ENCODE measurements at places on chromosomes 1 and 21.

DNA sequence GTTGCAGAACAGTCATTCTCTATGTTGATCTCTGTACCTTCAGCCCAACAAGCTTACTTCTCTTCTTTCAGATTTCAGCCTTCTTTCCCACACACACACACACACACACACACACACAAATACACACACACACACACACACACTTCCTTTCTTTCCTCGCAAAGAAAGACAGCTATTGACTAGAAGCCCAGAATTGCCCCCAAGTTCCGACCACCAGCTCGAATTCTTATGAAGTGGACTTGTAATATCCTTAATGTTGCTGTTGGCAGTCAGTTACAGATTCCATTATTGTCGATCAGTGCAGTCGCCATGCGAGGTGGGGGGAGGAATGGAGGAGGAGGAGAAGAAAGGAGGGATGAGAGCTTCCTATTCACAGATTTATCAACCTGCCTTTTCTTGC lies 125.5 kb downstream of the CLEC20A start:
- DNase-seq: peak; percentile 22

GRCh38 chr1:152127673-152128072 lies 12.4 kb upstream of the TCHH start:
- DNase-seq: no peak

GRCh38 chr1:87684713-87685205 lies 356.1 kb downstream of the LMO4 start:
- peak; percentile 33 for DNase-seq

DNA sequence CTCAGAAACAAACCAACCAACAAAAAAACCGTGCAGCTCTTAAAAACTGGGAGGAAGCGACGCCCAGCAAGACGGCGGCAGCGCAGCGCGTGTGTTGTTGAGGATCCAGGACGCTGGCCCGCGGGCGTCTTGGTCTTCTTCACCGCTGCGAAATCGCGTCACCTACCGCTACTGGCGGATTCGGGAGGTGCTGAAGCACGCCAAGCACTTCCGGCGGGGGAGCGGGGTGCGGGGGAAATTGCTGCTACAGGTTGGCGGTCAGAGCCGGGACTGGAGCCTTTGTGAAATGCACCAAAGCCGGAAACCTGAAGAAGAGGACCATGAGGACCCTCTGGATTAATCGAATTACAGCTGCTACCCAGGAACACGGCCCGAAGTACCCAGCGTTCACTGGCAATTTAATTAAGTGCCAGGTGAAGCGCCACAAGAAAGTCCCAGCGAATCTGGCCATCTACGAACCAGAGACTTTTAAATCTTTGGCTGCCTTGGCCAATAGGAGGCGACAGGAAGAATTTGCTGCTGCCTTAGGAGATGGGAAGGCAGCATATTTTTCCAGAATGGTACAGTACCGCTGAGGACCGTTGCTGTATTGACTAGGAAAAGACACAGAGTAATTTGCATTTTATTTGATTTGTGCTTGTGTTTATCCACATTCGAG lies 11.9 kb upstream of the RIPPLY3 start:
- no peak for DNase-seq

- DNase-seq: no peak
Measured at GRCh38 chr1:219040291-219040690, 133.4 kb upstream of the LYPLAL1 start.

DNA sequence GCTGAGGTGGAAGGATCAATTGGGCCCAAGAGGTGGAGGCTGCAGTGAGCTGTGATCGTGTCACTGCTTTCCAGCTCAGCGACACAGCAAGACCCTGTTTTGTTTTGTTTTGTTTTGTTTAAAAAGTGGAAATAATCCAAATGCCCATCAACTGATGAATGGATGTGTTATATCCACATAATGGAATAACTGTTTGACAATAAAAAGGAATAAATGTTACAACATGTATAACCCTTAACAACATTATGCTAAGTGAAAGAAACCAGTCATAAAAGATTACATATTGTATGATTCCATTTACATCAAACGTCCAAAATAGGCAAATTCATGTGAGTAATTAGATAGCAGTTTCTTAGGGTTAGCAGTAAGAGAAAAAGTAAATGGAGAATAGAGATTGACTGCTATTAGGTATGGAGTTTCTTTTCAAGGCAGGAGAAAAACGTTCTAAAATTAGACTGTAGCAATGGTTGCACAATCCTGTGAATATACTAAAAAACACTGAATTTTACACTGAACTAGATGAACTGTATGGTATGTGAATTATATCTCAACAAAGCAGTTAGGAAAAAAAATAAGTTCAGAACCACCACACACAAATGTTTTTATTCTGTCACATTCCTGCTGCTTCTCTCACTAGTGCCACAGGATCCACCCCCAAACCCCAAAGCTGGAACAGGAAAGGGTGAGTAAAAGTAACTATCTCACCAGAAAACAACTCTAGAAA lies 15.7 kb downstream of the FOXJ3 start:
- no peak for DNase-seq

DNA sequence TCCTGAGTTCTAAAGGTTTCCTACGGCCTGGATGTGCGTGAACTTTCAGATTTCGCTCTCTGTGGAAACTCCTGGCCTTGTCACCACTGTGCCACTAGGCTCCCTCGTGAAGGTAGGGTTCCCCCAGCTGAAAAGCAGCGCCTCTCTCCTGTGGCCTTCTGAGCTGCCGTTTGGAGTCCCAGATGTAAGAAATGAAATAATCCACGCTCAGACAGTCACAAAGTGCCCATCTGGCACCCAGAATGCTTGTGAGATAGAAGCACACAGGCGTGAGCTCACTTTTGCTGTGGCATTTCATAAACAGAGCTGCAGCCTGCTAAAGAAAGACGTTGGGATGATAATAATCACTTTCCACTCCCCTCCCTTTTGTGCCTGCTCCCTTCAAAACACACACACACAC lies 65.8 kb downstream of the LMO4 start:
- no peak for DNase-seq

- peak; percentile 35 for DNase-seq
Measured at GRCh38 chr1:235513495-235514366, 9.5 kb upstream of the B3GALNT2 start.

DNA sequence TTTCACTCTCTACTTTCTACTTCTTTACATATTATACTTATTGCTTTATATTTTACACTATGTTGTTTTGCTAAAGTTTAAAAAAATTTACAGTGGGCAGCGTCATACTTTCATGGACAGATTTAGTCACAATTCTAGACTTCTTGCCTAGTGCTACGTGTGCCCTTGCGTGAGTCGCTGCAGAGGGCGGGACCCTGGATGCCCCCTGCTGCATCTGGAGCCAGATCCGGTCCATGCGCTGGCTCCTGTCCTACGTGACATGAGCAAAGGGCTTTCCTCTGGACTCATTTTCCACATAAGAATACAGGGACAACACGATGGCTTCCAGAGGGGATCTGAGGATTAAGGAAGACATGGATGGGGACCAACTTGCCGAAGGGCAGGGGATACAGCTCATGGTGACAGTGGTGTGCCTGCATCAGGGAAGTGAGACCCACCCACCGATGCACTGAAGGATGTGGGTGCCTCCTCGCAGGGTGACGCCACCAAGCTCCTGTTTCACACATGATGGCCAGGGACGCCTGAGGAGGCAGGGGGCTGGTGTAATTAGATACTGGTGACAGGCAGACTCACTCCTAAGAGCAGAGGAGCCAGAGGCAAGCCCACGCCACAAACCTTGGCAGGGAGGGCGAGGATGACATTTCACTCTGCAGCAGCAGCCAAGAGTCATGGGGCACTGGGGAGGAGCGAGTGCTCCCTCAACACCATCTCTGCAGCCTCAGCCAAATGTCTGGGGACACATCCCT lies 86.6 kb downstream of the DMRTB1 start:
- no peak for DNase-seq

- DNase-seq: no peak
Measured at GRCh38 chr1:38123356-38124135, 77.0 kb upstream of the POU3F1 start.

DNA sequence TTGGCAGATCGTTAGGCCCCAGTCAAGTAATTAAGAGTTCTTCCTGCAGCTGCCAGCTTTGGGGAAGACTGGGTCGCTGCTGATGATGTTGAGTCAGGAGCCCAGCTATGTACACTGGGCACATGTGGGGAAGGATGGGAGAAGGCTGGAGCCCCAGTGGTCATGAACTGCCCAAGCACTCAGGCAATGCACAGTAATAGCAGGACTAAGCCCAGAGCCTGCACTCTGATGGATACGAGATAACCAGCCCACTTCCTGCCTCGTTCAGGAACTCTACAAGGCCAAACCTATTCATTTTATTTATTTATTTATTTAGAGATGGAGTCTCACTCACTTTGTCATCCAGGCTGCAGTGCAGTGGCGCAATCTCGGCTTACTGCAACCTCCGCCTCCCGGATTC lies 81.1 kb upstream of the BTG3 start:
- no peak for DNase-seq

- no peak for DNase-seq
Measured at GRCh38 chr1:178494569-178494971, 2.2 kb downstream of the CLEC20A start.

DNA sequence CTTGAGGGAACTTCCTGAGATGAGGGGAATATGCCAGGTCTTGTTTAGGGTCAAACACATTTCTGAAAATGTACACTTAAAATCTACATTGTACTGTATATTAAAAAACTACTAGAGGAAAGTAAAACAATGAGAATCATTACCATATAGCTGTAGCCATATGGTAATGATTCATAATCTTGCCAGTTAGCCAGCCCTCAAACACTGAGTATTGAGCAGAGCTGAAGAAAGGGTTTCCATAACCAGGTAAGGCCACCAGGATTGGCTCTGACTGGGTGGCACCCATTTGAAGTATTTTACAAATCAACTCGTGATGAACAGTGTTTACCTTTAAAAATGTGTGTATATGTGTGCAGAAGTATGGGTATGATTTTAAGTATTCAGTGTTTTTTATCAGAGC lies 226.7 kb downstream of the SLC45A1 start:
- no peak for DNase-seq

GRCh38 chr1:1665815-1666251 lies 7.0 kb upstream of the CDK11B start:
- no peak for DNase-seq

GRCh38 chr1:22796642-22797041 lies 86.0 kb downstream of the EPHB2 start:
- no peak for DNase-seq

DNA sequence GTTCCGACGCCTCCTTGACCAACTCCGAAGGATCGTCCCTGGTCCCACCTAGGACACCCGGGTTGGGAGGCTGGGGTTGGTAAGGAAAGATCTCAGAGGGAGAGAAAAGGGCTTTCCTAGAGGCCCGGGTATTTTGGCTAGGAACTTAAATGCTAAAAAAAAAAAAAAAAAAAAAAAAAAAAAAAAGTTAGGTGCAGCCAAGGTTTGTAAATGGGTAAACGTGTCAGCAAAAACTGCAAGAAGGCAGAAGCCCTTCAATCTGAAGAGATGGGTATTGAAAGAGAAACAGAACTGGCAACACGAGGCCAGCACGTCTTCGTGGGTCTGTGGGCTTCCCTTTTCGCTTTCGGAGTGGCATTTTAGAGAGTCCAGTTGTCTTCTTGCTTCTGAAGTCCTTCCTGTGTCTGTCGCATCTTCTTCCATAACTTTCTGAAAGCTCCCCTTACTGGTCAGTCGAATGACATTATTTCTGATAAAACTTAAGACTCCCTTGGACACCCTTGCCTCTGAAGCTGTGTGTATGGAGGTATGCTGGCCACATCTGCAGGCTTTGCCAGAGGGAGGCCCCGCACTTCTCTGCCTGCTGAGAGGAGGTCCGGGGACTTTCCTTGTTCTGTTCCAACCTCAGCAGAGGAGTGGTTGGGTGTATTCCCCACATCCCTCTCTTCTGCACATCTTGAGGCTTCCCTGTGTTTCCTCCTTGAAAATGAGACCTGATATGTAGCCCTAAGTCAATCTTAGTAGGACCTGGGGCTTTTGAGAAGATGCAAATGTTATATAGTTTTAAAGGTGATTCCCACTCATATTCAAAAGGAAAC lies 745 bp downstream of the RCSD1 start:
- DNase-seq: no peak

- no peak for DNase-seq
Measured at GRCh38 chr1:221442056-221442455, 299.8 kb downstream of the DUSP10 start.

- no peak for DNase-seq
Measured at GRCh38 chr1:19049128-19049768, 92.8 kb upstream of the IFFO2 start.

GRCh38 chr1:2158272-2158671 lies 36.3 kb downstream of the FAAP20 start:
- DNase-seq: no peak

GRCh38 chr1:40313958-40314720 lies 2.9 kb downstream of the COL9A2 start:
- no peak for DNase-seq

DNA sequence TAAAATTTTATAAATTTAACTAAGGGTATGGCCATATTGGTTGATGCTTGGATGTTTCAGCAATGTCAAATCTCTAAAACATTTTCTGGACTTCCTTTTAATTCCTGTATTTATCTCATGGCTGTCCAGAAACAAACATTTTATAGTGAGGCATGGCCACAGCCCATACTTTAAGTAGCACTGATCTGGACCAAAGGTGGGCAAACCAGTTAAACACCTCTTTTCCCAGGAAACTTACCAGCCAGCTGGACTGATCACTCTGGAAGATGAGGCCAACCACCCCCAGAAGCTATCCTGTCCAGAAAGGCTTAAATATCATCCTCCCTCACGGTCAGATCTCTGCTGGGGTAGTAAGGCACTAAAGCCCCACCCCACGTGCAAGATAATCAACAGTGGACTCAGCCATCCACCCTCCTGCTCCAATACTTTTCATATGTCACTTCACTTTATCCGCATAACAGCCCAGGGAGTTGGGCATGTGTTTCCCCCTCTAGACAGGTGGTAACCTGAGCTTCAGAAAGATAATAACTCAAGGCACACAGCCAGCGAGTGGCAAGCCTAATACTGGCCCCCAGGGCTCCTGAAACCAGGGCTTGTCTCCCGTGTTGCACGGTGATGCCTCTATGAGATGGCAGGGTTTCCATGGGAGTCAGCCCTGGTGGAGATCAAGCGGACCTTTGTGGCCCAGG lies 120.5 kb upstream of the NGF start:
- no peak for DNase-seq

DNA sequence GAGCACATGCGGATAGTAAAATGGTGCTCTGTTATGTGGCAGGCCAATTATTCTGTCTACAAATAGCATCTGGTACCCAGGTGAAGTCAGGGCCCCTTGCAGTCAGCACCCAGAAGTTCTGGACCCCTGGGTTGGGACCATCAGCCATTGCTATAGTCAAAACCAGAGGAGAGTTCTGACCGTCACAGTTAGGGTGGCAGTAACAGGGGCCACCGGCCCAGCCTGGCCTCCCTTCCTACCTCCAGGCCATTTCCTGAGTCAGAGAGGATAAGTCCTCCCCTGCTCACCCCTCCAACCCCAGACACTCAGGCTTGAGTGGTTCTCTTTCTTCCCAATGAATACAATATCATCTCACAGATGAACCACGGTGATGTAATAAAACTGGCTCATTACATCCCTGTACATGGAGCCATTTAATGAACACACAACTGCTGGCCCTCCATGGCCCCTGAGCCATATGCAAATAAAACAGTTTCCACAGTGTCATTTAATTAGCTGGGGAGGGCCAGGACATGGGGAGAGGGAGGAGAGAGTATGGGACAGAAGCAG lies 673.6 kb downstream of the MATN1 start:
- DNase-seq: no peak

All from left renal pelvis (tissue), 4 donors.